ENCODE measurements at places on chromosomes 4 and X.
A peak's percentile ranks its signal among the peaks of the same experiment; 100 is the strongest.

DNA sequence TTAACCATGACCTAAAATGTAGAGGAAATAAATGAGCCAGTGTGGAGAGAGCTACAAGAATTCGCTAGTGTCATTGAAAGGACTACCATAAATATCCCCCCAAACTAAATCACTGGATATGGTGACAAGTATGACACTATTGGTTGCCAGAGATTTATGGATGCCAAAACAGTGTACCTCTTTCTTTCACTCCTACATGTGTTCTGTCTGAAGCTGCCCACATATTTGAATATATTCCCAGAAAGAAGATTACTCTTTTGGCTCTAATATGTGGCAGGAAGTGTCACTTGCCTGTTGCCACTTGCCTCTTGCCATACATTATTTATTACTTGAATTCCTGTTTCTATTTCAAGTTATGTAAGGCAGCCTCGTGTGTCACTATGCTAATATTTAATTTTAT is 1573.6 kb downstream of the TECRL start:
- DNase-seq: no peak

DNA sequence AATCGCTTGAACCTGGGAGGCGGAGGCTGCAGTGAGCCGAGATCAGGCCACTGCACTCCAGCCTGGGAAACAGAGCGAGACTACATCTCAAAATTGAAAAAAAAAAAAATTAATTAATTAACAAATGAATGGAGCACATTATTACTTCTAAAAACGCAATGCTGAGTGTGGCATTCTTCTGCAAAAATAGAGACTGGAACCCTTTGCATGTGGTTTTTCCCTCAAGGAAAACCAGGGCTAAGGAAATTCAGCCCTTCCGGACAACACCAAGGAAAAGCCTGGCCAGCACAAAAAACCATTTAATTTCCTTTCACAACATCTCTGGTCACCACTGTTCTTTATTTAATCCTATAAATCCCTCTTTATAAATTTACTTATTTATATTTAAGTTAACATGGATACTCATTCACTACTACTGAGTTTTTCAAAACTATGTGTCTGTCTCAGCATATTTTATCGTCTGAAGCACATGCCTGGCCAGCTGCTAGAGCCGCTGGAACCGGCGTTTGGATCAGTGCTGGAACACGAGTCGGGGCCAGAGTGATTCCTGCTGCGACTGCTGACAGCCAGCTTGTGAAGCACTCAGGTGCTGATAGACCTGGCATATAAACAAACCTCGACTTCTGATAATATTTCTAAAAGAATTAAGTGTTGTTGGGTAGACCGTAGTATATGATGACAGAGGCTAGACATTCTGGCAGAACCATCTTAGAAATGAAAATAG is 84.5 kb upstream of the WWC2 start:
- no peak for DNase-seq

GRCh38 chrX:71509289-71509688 is 23.6 kb upstream of the OGT start:
- no peak for DNase-seq

DNA sequence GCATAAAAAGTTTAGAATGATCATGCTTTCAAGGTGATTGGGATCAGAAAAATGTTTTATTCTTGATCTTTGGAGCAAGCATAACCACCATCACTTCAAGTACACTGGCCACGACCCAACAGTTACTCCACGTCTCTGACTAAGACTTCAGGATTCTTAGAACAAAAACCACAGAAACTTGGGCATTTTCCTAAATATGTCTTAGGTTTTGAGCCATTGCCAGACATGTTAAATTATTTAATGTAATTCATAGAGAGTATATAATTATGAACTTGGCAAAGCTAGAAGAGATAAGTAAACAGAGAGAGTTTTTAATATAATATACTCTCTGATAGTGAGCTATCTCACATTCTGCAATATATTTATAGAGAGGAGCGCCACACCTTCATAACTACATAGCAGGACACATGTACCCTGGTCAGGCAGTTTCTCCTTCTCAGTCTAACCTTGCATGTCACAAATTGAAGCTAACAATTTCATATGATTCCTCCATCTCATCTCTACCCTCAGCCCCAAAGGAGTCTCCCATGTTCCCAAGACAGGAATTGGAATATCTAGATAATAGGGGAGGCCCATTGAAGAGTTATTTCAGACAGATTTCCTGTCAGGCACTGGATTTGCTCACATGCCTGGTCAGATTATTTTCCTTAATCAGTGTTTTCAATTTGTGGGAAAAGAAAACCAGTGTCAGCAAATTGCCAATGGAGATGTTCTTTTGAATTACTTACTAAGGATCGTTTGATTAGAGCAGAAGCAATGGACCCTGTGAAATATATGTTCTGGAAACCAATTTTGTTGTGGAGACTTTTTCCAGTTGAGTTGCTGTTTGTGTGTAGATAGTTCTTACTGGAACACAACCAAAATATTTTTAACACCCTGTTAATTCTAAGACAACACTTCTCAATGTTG is 61.7 kb upstream of the GUCY1A1 start:
- DNase-seq: no peak

- peak; percentile 86 for DNase-seq
Measured at GRCh38 chr4:121900132-121900983, 30.1 kb upstream of the BBS7 start.

- DNase-seq: no peak
Measured at GRCh38 chr4:119690871-119691270, 62.3 kb upstream of the PDE5A start.

GRCh38 chr4:105061136-105061696 is 85.5 kb upstream of the TET2 start:
- DNase-seq: peak; percentile 81

GRCh38 chr4:153137159-153137558 is 67.1 kb upstream of the TRIM2 start:
- DNase-seq: no peak

DNA sequence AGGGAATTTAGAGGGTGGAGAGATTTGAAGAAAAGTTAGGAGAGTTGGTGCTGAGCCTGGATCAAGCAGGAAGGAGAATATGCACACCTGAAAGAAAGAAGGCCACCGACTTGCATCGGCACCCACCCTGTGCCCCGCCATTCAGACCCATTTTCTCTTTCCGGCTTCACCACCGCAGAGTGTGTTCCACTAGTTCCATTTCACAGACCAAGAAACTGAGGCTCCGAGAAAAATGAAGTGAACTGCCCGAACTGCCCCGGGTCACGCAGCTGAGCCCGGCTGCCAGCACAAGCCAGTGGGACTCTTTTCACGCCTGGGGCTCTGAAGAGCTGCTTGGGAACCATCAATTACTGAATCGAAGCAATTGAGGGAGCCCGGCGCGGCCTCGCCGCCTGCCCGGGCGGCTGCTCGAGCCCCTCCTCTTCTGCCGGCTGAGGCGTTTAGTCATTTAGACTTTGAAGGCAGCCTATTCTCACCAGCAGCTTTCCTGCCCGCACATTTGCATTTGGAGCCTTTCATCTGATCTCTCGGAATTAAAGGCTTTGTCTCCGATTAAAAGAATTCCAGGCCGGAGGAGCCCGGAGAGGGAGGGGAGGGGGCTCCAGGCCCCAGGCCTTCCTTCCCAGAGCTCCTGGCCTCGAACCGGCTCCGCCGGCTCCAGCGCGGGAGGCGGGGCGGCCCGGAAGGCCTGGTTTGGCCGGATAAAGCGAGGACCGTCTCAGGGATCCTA is 140.2 kb upstream of the PJA1 start:
- no peak for DNase-seq

- no peak for DNase-seq
Measured at GRCh38 chr4:21652508-21653231, 295.9 kb downstream of the KCNIP4 start.

DNA sequence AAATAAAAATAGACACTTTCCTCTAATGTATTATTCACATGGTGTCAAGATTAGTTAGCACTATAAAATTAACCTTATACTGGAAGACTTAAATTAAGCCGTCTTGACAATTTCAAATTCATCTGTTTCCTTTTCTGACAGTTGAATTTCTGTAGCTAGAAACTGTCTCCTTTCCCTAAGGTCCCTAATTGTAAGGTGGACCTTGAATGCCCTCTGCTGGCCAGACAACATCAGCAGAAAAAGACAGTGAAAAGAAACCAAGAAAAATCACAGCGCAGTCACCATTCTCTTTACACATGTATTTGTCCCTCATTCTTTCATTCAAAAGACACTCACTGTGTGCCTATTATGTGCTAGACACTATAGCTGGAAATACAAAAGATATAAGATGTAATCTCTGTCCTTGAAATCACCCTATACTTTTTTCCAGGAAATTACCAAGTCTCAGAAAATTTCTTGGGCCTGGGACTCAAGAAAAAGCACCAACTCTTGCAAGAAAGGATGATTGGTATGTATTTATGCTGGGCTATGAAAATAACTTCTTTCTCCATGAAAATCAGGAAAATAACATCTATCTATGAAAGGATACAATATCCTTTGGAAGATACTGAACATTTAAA is 32.7 kb upstream of the AMBN start:
- DNase-seq: peak; percentile 75

DNA sequence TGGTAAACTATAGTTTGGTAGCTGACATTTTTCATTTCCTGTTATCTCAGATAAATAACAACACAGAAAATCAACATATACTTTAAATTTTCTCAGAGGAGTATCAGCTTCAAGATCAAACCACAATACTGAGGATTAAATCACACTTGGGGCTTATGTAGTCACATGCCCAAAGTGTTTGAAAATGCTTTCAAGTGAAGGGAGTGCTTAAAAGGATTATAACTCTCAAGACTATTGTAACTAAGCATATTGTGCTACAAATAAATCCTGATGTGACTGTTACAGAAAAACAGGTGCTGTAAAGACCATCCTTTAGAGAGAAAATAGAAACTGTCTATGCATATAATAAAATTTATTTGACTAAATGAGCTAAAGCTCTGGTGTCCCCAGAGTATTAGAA is 887.6 kb downstream of the ADGRL3 start:
- DNase-seq: no peak

DNA sequence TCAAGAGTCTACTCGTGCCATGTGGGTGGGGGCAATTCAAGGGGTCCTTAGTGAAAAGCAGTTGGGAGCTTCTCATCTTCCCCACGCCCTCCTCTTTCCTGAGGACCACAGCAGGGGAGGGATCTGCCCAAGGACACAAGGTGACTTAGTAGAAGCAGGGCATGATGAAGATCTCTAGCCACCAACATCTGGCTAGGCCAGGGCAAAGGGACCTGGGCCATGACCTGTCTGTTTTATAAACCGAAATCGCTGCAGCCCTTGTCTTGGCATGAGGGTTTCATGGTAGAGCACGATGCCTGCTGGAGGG is 5.1 kb downstream of the G6PD start:
- no peak for DNase-seq

- DNase-seq: no peak
Measured at GRCh38 chrX:108447303-108447702, 7.7 kb downstream of the COL4A5 start.

DNA sequence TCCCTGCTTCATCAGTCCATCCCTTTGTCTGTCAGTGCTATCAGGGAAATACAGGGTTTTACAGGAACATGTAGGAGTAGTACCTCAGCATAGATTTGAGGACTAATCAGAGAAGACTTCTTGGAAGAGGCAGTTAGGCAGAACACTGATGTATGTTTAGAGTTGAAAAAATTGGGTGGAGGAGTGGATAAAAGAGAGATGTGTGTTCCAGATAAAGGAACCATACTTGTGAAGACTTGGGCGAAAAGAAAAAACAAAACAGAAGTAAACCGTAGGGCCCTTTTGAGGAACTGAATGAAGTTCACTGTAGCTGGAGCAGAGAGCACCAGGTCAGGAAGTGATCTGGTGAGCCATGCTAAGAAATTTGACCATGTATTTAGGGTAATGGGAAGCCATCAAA is 32.3 kb downstream of the AFF1 start:
- DNase-seq: no peak

- DNase-seq: peak; percentile 73
Measured at GRCh38 chr4:70688795-70689231, 481 bp downstream of the UTP3 start.

DNA sequence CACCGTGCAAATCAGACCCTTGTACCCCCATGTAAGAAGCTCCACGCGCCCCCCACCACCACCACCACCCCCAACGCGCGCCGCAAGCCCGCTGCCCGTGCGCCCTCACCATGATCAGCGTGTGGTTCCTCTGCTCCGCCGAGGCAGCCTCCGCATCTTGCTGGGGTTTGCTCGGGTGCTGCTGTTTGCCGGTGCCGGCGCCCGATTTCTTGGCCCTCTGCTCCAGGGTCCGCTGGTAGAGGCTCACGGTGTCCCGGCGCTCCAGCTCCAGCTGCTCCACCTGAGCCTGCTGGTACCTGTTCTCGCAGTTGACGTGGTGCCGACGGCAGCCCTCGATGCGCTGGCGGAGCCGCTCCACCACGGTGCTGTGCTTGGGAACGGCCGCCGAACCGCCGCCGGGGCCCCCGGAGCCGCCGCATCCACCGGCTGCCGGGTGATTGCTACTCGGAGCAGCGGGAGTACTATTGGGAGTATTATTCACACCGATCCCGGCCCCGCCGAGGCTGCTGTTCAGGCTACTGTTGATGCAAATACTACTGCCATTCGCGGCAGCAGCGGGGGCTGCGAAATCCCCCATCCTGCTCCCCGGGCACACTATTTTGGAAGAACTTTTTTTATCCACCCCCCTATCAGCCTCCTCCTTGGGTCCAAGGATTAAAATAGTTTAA is 1.1 kb downstream of the MAML3 start:
- peak; percentile 79 for DNase-seq

DNA sequence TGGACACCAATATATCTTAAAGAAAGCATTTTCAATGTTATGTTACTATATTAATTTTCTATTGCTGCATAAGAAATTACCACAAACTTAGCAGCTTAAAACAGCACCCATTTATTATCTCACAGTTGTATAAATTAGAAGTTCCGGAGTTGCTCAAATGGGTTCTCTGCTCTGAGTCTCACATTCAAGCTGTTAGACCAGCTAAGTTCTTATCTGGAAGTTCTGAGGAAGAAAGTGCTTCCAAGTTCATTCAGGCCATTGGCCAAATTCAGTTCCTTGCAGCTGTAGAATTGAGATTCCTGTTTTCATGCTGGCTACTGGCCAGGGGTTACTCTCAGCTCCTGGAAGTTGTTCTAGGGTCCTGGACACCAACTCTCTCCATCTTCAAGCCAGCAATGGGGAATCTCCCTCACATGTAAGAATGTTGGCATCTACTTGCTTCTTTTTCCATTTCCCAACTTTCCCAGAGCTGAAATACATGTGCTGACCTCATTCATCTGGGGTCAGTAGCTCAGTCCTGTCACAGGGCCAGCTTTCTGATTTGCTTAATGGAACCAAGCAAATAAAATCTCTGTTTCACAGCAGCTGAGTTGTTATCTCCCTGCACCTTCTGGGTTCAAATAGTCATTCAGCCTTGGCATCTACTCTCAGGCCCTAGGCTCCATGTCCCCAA is 99.6 kb upstream of the INTU start:
- DNase-seq: no peak

GRCh38 chr4:102778720-102779119 is 18.0 kb upstream of the MANBA start:
- peak; percentile 49 for DNase-seq

GRCh38 chr4:106269711-106270110 is 46.3 kb downstream of the TBCK start:
- no peak for DNase-seq

All from activated CD4-positive, alpha-beta T cell treated with anti-CD3 and anti-CD28 coated beads, Interleukin-2, amount 10 ng/mL, durations not matched to agents 24 days and 14 days (primary cell).